ENCODE measurements at places on chromosomes 7 and 10.

DNA sequence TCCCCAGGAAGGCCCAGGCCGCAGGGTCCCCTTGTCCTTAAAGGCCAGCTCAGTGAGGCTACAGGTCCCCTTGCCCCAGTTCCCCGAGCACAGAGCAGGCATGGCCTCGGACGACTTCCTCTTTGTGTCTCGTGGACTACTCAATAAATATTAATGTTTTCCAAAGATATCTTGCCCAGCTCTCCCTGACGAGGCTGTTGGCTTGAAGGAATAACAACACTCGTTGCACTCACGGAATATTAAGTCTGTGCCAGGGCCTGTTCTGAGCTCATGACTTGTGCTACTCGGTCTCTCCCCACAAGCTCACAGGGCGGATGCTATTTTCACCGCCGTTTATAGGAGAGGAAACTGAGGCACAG lies 68.2 kb downstream of the CUX1 start:
- no peak for DNase-seq

DNA sequence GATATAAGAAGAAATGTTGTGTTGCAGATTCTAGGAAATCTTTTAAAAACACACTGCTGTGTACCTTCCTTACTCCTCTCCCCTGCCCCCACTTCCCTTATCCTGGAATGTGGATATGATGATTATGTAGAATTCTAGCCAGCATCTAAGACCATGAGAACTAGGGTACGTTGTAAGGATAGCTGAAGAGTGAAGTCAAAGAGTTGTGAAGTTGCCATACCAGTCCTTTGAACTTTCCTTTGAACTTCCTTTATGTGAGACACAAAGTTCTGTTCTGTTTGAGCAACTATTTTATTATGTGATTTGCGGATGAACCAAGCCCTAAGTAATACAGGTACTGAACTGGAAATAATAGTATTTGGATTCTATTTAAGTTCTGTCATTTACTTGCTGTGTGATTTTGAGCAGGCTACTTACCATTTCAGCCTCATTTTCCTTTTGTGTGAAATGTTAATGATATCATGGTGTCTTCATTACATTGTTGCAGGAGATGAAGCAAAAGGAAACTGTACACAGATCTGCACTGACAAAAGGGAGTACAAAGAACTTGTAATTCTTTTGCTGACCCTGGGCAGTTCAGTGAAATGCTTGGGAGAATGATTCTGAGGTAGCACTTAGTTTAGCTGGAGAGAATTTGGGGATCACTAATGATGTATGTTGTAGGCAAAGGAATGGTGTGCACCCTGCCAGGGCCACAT lies 31.4 kb downstream of the RPA3 start:
- no peak for DNase-seq

DNA sequence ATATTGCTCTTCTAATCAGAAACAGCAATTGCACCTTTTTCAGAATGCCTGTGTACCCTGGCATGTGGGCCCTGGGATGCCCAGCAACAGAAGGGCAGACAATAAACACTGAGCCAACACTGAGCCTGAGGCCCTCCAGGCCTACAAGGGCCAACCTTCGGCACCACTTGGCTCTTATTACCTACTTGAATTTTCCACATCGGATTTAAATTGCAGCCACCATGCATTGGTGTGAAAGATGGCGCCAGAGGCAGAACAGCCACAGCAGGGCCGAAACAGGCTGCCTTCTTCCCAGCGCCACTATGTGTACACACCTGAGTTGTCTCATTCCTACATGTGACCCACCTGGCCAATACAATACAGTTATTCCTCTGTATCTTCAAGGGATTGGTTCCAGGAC lies 51.4 kb upstream of the EZH2 start:
- DNase-seq = no peak

GRCh38 chr7:99631295-99632109 lies 14.8 kb downstream of the ZSCAN25 start:
- no peak for DNase-seq

DNA sequence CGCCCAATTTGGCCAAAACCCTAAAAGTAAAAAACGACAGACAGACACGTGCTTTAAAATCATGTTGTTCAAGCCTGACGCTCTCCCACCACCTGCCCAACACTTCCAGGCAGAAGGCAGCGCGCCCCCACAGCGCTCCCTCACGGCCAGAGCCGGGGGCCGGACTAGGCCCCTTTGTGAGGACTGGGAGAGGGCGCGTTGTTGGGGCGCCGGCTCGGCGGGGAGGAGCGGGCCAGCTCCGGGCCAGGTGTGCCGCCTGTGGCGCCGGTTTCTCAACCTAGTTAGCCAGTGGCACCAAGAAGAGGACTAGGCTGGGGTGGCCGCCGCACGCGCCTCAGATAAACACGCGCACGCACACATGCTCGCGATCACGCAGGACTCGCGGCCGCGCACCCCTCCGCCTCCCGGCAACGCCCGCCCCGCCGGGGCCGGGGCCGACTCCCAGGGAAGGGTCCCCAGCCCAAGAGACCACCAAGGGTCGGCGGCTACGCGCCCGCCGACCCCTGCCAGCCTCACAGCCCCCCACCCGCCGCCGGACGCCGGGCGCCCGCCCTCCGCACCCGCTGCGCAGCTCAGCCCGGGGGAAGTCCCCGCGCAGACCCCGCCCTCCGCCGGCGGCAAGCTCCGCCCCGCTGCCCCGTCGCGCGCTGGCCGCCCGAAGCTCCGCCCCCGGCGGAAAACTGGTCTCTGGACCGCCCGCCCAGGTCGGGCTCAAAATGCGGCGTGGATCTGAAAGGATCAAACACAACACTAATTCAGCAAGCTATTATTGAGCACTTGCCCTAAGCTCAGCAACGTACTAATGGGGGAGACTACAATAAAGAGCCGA lies at the start of gene IMMP2L:
Gene IMMP2L, minus strand, starts transcription at position 589 of the 829 bp plus-strand sequence.
- peak; percentile 55 for DNase-seq

DNA sequence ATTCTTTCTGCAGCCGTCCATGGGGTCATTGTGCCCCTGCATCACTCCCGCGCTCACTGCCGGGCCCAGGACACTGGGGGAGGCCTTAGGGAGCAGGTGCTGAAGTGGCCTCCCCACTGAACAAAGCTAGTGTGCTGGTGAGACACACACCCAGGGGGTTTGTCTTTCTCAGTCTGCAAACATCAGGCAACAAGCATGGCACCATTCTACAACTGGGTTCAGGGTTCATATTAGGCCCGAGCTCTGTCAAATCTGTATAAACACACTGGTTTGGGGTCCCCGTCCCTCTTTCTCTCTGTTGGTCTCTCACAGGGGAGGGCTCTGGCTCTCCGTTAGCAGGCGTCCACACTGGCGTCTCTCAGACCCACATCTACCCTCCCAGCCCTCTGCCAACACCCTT lies 11.1 kb upstream of the PPP2R2D start:
- no peak for DNase-seq

GRCh38 chr7:120014925-120015465 lies 258.0 kb upstream of the KCND2 start:
- DNase-seq = no peak

DNA sequence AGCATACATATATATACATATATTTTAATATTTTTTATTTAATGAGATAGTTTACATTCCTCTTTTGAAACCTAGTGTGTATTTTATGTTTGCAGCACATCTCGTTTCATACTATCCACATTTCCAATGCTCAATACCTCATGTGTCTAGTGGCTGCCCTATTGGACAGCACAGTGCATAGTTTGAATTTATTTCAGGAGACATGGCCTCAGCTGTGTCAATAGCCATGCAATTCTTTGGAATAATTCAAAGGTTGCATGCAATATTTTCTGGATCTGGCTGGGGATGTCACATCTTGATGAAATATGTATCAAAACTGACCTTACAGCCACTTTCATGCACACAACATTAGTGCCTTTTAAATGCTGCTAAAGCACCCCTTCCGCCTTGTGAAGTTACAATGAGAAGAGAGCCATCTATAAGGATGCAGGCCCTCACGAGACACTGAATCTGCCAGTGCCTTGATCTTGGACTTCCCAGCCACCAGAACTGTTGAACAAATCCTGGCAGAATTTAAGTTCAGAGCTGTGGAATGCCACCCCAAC lies 13.0 kb downstream of the FGFBP3 start:
- no peak for DNase-seq

DNA sequence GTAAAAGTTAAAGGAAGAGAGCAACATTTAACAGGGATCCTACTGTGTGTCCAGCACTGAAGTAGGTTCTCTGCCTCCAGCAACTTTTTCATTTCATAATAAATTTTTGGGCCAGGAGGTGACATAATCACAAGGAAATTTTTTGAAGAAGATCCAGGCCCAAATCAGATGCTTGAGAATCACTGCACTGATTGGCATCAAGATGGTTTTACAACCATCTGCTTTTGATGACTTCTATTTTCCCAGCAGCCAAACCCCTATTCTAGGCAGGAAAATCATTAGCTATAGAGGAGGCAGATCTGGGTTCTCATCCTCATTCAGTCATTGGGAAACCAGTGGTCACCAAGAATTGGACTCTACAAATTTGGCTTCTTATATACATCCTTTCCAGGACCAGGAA lies 79.0 kb downstream of the ARL4A start:
- DNase-seq = no peak

GRCh38 chr10:77637532-77638320 lies at the start of gene KCNMA1:
TSS of gene KCNMA1 (minus strand) at chr10:77637808.
- no peak for DNase-seq

DNA sequence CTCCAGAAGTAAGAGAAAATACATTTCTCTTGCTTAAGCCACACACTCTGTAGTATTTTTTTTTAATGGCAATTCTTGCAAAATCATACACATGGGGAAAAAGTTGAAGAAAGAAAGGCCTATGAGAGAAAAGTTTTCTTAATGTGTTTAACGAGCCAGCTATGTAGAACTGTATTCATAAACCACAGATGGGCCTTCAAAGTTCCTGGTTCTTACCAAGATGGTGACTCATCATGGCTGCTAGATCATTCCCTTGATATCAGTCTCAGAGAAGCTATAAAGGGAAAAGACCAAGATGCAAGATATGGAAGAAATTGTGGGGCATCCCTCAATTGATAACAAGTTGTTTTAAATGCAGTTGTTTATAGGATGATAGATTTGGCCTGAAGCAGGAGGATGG lies 992.7 kb upstream of the MBL2 start:
- DNase-seq = no peak

DNA sequence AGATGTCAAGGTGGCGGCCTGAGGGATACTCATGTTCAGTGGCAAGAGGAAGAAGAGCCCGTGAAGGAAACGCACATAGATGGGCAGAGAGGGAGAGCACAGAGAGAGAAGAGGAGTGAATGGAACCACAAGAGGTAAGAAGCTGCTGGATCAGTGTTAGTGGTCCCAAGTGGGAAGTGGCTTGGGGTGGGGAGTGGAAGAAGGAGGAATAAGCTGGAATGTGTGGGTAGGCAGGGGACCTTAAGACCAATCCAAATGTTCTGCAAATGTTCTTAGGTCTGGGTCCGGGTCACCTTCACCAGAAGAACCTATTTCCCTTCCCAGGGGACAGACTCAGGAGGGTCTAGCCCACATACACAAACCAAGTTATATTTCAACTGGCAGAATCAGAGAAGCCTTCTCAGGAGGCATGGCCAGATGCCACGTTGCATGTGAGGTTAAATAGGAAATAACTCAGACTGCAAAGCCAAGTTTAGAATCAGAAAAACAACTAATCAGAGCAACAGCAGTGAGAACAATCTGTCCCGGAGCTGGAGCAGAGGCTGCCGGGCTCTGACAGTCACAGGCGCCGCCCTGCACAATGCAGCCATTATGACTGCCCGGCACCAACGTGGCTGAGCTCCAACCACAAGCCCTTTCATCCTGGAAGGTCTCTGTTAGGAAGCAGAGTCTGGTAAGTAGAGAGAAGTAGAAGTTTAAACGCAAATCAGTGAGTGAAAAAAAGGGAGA lies 78.6 kb upstream of the ARMC3 start:
- DNase-seq = no peak

DNA sequence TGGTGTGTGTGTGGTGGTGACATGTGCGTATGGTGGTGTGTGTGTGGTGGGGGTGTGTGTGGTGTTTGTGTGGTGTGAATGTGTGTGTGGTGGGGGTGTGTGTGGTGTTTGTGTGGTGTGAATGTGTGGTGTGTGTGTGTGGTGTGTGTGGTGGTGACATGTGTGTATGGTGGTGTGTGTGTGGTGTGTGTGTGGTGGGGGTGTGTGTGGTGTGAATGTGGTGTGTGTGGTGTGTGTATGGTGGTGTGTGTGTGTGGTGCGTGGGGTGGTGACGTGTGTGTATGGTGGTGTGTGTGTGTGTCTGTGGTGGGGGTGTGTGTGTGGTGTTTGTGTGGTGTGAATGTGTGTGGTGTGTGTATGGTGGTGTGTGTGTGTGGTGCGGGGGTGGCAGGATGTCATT lies 453.1 kb downstream of the DNAJB6 start:
- DNase-seq = no peak

DNA sequence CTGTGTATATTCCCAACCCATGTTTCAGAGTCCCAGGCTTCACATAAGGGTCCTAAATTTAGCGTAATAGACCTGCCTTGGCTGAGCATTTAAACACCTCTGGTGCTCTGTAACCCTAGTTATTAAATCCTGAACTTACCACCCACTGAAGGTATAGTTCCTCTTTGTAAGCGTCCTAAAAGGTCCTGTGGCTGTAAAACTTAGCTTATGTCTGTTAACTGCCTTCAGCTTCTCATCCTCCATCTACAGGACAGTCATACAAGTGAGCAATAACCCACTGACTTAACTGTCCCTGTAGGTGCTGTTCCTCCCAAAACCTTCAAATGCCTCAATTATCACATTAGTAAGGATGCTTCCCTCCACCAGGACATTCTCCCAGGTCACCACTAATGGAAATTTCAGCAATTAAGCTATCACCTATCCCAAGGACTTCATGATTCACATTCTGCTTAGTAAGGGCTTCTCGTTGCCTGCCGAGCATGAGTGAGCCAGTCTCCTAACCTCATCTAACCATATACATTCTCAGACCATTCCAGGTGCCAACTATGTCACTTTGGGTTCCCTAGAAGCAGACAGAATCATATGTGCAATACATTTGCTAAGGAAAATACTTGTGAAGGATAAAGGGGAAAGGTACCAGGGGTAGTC lies 55.8 kb downstream of the CASD1 start:
- no peak for DNase-seq

- no peak for DNase-seq
Observed at GRCh38 chr7:3862774-3863173, 561.7 kb downstream of the SDK1 start.
